ENCODE measurements at places on chromosomes 5 and 9.
A peak's percentile ranks its signal among the peaks of the same experiment; 100 is the strongest.

GRCh38 chr5:91302305-91302704 lies 80.8 kb downstream of the ARRDC3 start:
- DNase-seq, result no peak

GRCh38 chr5:14663734-14664269 lies 716 bp upstream of the OTULIN start:
- peak; percentile 21 for DNase-seq

DNA sequence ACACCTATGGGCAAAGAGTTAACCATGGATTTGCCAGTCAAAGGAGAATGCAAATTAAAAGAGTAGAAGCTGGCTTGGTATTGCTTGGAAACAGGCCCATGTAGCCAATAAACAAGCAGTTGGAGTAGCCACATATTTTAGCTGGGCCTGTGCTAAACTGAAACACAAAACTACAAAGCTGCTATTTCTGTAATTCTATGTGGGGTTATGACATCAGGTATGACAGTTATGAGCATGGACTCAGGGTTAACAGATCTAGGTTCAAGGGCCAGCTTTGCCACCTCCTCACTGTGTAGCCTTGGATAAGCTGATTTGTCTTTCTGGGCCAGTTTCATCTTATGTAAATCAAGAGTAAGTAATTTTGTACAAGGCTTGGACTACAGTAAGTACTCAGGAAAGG lies 142.7 kb downstream of the PIP5K1B start:
- DNase-seq, result no peak

- DNase-seq, result no peak
Measured at GRCh38 chr9:34170237-34170991, 8.4 kb upstream of the UBAP1 start.

DNA sequence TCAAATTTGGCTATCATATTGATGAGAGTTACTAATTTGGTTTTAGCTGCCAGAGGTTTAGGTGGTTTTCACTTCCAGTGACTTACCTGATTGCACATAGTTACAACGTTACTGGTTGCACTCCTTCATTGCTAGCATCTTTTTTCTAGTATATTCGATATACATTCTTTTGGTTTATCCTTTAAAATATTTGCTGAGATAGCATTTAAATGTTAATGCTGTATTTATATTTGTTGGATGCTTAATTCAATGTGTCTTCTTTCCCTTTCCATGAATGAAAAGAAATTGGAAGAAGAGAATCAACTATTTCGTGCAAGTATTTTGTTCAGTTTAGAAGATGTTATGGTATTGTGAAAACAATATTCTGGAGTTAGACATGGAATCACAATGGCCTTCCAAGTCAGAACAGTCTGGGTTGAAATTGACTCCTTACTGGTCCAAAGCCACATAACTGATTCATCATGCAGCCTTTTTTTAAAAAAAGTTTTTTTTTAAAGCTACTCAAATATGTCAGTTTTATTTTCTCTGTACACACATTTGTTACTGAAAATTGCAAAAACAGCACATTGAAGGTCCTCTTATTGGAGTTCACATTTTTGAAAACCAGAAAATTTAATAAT lies 2.2 kb downstream of the SPIN1 start:
- DNase-seq, result no peak

- DNase-seq, result peak; percentile 91
Measured at GRCh38 chr5:36655161-36655560, 48.8 kb downstream of the SLC1A3 start.

DNA sequence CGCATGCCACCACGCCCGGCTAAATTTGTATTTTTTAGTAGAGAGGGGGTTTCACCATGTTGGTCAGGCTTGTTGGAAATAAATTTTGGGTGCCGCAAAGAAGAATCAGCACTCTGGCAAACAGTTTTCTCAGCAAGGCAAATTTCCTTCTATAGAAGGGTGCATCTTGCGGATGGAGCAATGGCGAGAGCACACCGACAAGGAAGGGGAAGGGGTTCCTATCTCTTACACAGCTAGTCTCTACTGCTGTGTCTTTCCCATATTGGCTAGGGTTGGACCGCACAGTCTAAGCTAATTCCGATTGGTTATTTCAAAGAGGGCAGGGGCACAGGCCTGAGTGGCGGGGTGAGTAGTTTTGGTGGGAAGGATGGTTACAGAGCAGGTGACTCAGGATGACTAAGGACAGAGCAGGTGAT lies 707 bp downstream of the GTF3C5 start:
- DNase-seq, result no peak

GRCh38 chr5:97797994-97798451 lies 615.0 kb upstream of the RIOK2 start:
- DNase-seq, result no peak

GRCh38 chr9:89534515-89535287 lies 36.8 kb upstream of the SEMA4D start:
- no peak for DNase-seq

DNA sequence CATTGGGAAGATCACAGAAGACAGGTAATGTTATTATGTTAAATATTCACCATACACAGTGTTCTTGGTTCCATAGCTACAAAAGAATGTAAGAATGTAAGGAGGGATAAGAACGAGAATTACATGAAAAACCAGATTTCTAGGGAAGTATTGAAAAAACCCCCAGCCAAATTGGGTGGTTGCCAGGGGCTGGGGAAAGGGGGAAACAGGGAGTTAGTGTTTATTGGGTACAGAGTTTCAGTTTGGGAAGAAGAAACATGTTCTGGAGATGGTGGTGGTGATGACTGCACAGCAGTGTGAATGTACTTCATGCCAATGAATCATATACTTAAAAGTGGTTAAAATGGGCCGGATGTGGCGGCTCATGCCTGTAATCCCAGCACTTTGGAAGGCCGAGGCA lies 40.3 kb downstream of the GLRX start:
- no peak for DNase-seq

DNA sequence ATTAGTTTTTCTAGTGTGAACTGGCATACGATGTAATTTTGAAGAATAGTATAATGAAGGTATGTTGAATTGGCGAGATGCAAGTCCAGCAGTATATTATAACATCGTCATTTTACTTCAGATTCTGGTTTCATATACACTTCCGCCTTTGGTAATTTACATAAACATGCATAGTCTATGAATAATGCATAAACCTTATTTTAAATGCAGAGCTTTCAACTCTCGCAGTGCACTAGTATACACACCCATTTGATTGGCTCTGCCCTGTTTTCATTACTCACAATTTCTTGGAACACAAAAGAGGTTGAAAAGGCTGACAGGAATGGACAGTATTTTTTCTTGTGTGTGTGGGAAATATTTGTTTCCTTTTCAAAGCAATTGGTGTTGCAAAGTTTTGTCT lies 128.9 kb upstream of the CCNH start:
- DNase-seq, result no peak

DNA sequence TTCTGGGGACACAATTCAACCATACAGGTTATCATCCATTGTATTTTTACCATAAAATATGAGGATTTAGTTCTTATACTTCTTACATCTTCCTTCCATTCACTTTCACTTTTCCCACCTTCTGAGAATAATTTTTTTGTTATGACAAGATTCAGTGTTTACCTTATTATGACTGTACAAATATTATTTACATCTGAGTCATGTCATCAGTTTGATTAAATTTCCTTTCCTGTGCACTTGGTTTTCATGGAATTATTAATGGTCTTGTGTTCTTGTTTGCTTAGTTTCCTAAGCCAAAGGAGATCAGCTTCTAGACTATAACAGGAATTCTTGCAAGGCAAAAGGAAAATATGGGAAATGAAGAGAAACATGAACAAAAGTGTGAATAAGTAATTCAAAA lies 366.5 kb downstream of the TMEM38B start:
- no peak for DNase-seq

DNA sequence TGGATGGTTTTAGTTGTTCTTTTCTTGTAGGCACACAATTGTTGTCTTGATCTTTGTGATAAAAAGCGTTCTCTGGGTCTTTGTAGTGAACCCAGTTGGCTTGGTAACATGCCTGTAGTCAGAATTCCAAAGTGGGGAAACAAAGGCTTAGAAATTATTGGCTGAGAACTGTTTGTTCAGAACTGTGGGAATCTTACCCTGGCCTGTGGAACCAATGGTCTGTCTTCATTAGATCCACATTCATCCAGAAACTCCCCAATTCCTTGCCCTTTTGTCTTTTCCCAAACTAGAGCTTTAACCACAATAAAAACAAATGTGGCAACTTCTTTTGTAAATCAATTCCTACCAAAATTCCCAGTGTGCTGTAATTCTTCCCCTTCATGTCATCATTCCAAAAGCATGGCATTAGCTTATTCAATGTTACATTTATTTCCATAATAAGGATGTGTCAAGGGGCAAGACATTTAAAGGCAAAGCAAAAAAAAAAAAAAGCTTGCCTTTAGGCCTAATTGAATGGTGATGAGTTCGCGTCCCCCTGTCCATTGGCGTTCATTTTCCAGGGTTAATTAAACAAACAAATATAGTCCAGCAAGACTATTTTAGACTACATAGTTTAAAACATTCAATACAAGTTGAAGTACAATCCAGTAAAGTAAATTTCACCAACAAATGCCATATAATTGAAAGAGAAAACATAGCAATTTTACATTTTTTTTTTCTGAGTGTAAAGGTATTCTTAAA lies 249.8 kb upstream of the ZNF608 start:
- DNase-seq, result no peak

- no peak for DNase-seq
Measured at GRCh38 chr5:172603251-172603806, 37.7 kb upstream of the NEURL1B start.

DNA sequence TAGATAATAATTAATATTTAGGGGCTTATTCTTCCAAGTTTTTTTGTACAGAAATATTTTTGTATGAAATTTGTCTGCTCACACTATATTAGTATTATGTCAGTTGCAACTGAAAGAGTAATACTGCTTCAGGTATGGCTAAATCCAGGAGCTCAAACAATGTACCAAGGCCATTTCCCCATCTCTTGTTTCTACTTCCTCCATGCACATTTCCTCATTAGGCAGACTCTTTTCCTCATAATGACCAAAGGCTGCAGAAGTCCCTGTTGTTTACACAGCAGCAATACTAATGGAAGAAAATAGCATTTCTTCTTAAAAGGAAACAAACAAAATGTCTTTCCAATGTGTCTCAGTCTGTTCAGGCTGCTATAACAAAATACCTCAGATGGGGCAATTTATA lies 9.2 kb upstream of the OTULINL start:
- peak; percentile 68 for DNase-seq

Measured in suppressor macrophage (primary cell).